ENCODE measurements at places on chromosomes 5 and 9.

DNA sequence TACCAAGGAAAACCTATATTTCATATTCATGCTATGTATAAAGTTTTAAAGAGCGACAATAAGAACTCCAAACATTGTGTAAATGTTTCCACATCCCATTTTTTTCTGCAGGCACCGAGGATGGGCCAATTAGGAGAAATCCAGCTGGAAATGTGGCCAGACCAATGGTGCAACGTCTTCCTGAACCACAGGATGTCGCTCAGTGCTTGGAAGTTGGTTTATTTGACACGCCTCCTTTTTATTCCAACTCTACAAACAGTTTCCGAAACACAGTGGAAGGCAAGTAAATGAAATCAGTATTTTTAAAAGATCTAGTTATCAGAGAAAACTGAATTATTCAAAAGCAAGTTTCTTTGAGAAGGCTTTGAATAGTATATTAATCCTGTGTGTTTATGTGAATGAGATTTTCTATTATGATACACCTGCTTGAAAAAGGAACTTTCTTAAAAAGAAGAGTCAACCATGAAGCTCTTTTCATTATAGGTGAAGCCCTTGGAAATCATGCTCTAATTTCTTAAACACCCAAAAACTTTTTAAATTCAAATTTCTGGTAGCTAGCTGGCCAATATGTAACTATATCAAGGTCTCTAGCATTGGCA is 9.1 kb downstream of the TYRP1 start:
- no peak for DNase-seq

DNA sequence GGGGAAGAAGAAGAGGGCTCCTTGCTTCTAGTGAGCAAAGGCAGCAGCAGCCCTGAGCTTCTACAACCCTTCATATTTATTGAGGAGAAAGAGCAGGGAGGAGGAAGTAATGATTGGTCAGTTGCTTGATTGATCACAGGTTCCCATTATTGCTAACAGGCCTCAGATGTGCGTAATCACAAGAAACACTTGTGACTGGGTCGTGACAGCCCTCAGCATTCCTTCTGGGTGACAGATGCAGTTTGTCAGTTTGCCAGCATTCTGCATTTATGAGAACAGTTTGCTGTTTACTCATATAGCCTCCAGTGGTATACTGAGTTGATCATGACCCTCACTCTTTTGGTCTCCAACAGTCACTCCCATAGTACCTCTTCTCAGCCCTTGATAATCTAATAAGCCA is 111.5 kb upstream of the TNC start:
- DNase-seq = no peak

- DNase-seq = no peak
Observed at GRCh38 chr5:1010181-1010510, 1.5 kb downstream of the NKD2 start.

DNA sequence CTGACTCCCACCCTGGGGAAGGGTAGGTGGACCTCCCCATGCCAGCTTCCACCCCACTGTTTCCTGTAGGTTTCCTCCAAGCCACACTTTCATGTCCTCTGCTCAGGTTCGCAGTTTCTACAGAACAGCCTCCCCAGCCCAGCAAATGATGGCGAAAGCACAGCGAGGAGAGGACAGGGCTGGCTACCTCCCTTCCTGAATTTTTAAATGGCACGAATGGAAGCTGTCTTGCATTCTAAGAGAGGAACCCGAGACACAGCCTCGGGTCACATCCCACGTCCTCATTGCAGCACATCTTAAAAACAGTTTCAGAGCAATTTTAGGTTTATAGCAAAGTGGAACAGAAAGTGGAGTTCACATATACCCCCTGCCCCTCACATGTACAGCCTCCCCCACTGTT is 330.3 kb downstream of the NTRK2 start:
- DNase-seq = no peak

- no peak for DNase-seq
Observed at GRCh38 chr9:19163631-19164030, 36.3 kb upstream of the PLIN2 start.

- no peak for DNase-seq
Observed at GRCh38 chr9:135471791-135472640, 7.6 kb upstream of the PPP1R26 start.

DNA sequence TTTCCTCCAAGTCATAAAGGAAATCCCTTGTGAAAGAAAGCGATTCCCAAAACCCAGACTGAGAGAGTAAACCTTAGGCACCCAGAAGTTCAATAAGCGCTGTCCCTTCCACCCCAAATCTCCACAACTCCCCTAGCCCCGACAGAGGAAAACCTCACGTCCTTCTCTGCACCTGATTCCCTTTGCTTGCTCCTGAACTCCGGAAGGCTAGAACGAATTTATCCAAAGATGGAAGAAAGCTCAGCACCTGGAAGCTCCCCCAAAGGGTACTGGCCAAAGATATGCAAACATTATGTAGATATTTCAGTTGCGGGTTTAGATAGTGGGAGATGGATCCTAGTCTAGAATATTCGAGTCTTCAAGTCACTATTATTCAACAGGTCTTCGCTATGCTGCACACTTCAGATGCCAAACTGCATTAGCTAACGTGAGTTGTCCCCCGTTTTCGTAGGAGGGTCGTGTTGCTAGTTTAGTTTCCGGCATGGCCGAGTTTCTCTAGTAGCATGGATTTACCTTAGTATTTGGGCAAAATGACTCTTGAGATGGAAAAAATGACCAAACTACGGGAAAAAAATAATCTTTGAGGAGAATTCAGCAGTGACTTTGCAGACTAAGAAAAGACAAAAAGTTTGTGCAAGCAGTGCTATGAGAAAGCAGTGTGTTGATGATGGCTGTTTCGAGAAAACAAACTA is 27.7 kb downstream of the NR2F1 start:
- DNase-seq = no peak

DNA sequence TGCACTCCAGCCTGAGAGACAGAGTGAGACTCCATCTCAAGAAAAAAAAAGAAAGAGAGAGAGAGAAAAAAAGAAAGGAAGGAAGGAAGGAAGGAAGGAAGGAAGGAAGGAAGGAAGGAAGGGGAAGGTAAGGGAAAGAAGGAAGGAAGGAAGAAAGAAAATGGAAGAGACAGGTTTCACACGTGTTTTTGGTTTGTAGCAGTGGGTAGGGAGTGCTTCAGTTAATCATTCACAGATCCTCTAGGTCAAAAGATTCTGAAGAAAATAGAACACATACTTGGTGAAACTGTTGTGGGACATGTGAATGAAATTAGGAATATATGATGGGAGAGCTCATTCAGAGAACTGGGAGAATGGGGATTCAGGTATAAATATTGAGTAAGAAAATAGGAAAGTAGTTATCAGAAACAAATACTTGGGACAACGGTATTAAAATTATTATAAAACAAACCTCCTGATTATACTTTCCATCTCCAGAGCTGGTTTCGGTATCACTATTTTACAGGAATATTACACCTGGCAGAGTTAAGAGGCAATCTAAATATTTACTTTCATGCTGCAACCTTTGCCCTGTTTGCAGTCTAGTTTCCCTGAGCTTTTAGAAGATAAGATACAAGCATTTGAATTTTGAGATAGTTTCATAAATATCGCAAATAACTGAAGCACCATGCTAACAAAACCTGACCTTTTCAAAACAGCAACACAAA is 37.2 kb downstream of the MARVELD2 start:
- no peak for DNase-seq

DNA sequence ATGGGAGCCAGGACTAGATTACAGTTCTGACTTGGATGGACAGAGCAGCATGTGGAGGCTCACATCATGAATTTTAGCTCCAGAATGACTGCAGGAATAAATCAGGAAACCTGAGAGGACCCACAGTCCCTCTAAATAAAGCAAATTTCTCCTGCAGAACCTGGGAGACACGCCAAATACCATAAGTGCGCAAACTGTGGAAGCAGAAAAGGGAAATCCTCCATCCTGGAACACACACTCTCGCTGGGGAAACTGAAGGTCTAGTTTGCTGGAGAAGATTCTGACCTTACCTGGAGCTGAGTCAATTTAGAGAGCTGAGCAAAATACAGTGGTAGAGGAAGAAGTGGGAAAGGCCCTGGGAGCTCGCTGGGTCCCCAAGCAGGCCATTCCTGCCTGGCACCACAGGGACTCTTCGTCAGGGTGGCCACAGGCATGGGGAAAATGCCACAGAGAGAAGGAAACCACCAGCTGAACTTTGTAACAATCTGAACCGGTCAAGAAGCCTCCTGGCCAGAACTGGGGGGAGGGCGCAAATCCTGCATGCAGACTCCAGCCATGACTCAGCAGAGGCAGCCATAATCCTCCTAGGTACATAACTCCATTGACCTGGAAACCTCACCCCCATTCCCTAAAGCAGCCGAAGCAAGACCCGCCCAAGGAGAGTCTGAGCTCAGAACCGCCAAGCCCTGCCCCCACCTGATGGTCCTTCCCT is 390.9 kb downstream of the LRRC70 start:
- no peak for DNase-seq

GRCh38 chr5:32254881-32255539 is 57.7 kb downstream of the MTMR12 start:
- no peak for DNase-seq

DNA sequence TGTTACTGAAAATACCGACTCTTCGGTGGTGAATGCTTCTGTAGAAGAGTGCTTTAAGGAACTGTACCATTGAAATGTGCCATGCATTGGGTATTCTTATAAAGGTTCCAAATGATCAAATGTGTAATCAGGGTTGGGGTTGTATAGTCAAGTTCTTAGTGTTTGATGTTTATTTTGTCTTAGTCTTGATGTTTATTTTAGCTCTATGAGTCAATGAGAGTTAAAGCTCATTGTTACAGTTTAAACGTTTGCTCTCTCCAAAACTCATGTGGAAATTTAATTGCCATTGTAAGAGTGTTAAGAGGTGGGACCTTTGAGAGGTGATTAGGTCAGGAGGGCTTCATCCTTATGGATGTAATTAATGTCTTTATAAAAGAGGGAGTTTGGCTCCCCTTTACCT is 153.0 kb downstream of the FER start:
- no peak for DNase-seq

GRCh38 chr5:56377573-56377972 is 144.4 kb upstream of the ANKRD55 start:
- no peak for DNase-seq

DNA sequence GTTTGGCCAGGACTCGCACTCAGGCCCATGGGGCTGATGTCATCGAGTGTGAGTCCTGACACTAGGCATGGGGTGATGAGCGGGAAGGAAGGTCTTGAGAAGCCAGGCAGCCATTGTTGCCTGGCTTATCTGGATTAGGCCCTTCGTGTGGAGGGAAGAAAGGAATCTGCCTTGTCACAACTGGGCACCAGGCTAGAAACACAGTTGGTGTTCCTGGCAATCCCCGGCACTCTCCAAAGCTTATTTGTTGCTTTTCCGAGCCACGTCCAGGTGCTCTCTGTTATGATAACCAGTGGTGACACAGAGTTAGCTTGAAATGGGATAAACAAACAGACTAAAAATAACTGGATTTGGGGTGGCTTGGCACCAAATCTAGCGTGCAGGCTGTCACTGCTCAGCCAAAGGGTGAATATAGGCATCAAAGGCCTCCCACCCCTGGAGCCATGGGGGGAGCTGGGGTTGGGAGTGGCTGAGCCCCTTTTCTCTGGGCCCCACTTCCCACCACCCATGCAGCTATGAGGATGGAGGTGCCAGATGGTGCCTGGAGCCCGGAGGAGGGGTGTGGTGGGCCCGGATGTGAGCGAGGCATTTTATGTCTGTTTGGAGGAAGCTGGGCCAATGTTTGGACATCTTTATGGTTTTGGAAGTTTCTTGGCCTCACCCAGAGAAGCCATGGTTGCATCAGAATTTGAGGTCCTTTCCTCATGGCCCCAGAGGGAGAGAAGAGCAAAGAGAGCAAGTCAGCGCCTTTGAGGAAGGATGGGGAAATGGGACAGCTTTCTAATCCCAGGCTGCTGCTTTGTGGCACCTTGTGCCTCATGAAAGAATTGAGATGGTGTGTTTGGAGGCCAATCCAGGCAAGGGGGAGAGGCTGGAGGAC is 98.0 kb upstream of the PITX1 start:
- DNase-seq = no peak

DNA sequence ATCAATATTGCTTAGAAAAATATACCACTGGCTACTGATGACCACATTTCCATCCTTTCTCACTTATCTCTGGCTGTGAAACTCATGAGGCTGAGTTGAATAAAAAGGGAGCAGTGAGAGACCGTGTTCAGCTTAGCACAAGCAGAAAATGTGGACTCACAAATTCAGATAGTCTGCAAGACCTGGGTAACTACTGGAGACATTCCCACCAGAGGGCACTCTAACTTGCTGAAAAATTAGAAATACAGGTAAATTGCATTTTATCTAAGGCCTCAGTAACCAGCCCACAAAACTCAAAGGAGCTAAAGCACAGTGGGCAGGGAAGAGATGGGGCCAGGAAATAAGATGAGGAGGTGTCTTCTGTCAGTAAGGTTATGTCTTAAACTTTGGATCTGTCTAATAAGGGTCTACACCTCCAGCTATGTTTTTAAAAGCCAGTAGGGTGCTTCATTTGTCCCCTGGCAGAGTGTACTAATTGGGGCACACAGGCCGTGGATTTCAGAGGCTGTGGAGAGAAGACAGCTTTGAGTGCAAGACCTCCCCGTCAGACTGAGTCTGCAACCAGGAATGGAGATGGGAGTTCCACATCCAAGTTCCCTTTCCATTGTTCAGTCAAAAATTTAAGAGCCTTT is 8.7 kb upstream of the NDUFB6 start:
- no peak for DNase-seq

DNA sequence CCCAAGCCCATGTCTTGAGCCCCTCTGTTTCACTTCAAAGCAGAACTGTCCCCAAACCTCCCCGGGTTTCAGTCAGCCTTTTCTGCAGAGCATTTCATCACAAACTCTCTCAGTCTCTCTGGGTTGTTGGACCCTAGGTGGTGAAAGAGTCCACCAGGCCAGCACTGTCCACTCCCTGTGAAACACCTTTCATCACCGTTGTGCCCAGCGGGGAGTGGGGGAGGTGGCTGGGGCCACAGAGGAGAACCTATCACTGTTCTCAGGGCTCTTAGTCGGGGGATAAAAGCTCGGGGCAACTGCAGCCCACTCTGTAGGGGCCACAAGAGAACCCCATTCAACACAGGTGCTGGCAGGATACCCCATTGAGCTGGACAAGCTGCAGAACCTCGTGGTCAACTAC is 5.4 kb upstream of the RABL6 start:
- DNase-seq = no peak

DNA sequence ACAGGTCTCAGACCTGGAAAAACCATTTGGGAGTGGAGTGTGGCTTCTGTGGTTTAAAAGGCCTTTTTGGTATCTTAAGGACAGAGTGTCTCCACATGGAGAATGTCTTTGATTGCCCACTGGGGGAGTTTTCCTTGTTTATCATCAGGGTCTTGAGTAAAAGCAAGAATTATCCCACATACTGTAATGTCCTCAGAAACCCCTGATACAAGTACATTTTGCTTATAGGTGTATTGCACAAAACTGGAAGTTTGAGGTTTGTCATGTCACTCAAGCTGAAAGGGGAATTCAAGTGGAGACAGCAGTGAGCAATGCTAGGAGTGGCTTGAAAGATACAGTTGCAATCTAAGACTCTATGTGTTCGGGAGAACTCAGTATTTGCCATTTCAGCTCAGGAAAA is 62.7 kb upstream of the GRAMD2B start:
- no peak for DNase-seq

DNA sequence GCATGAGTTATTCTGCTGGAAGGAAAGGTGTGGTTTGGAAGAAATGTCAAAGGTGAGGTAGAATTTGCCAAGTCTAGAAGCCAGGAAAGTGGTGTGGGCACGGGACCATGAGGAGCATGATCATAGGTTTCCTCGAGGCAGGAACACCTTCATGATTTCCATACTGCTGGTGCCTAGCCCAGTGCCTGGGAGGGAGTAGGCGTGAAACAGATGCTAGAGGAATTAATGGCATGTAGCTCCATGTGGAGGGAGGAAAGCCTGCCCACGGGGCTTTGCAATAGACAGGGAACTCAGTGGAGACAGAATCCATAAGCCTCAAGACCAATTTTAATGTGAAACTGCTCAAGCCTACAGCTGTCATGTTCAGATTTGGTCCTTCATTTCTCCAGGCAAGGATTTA is 35.1 kb downstream of the TTLL11 start:
- DNase-seq = no peak

Measured in stimulated activated CD4-positive, alpha-beta T cell treated with anti-CD3 and anti-CD28 coated beads, TNF-alpha, amount 100 ng/mL, for 4 hours (primary cell).